Endothelial cell (in vitro differentiated cells): ENCODE measurements at places on chromosomes 3 and 15.
A peak's percentile ranks its signal among the peaks of the same experiment; 100 is the strongest.

DNA sequence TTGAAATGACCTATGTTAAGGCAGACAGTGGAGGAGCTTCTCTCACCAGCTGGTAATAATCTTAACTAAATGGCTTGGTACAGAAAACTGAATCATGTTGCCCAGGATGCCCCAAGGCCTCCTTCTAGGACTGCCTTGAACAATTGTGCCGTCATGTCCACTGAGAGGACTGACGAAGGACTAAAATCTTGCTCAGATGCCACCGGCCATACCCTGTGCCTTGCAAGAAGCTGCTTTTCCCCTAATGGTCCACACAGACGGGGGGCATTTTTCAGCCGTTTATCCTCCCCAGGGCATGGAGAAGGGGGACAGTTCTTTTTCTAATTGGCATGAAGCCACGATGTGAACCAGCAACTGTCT is 1.8 kb upstream of the CP start:
- DNase-seq: no peak
- no peak overlapping the region for H3K27ac ChIP-seq
- H3K27me3 ChIP-seq: no peaks in the 10 kb centered on the region

DNA sequence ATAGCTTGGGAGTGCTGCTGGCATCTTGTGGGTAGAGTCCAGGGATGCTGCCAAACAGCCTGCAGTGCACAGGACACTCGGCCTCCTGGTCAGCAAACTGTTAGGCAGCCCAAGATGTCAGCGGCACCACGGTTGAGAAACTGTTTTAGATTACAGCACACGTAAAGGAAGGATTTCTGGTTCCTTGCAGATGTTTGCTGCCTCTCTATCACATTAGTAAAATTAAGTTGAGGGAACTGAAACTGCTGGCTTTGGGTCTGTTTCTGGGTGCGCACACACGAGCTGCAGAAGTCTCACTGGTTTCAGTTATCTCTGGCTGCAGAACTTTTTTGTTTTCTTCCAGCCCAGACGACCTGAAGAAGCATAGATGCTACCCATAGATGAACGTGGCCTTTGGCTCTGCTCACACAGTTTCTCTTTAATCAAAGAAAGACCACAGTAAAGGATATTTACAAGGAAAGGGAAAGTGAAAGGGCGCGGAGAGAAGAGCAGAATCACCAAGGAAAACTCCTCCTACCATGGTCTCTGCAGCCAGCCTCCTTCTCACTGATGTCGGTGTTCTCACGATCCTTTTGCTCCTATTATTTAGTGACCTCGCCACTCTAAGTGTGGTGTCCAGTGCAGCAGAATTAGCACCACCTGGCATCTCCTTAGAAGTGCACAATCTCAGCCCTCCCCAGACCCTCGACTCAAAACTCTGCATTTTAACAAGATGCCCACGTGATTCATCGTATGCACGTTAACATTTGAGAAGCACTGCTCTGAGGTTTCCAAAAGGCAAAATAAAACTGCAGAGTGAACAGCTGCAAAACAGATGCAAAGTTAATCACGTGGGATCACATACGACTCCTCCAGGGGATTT is 50.6 kb upstream of the AKAP13 start:
- peaks cover 44% of the 10 kb centered on the region for H3K4me1 ChIP-seq
- H3K4me3 ChIP-seq: no peak overlapping the region
- no peak overlapping the region for H3K27ac ChIP-seq
- H3K27me3 ChIP-seq: peaks cover 7% of the 10 kb centered on the region

DNA sequence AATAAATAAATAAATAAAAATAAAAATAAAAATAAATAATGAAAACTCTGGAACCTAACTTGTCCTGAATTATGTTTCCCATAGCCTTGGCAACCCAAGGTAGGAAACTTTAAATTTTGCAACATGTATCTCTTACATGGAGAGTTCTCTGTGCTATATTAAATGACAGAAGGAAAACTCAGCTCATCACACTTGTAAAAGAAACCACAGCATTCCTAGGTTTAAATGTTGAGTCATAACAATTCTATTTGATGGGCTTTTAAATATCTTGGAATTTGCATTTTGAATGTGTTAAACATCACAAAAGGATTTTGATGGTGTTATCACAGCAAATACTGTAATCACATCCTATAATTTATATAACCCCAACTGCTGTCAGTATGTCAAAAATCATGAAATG is 144.2 kb downstream of the LRTM1 start:
- DNase-seq: no peak
- H3K4me1 ChIP-seq: no peaks in the 10 kb centered on the region
- peaks cover 2% of the 10 kb centered on the region for H3K27me3 ChIP-seq
- no peak overlapping the region for H3K4me3 ChIP-seq
- H3K36me3 ChIP-seq: no peaks in the 10 kb centered on the region
- H3K27ac ChIP-seq: no peak overlapping the region

DNA sequence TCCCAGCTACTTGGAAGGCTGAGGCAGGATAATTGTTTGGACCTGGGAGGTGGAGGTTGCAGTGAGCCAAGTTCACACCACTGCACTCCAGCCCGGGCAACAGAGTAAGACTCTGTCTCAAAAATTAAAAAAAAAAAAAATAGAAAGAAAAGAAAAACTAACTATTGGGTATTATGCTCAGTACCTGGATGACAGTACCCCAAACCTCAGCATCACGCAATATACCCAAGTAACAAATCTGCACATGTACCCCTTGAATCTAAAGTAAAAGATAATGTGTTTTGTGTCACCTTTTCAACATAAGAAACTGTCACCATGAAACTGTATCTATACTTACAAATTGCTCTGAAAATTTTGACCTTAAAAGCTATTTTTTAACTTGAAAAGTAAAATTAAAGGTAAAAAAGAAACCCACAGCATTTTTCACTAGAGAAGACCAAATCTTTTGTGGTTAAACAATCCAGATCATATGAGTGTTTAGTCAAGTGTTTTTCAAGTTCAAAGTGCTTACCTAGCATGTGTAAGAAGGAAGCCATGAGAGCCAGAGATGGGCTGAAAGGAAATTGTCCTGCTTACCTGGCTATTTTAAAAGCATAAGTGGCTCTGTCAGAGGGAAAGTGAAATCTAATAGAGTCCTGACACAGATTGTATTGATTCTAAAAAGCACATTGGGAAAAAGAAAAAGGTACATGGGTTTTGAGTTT is 50.5 kb downstream of the MYO1E start:
- DNase-seq: no peak
- no peaks in the 10 kb centered on the region for H3K27me3 ChIP-seq
- no peak overlapping the region for H3K4me3 ChIP-seq
- peaks cover 4% of the 10 kb centered on the region for H3K36me3 ChIP-seq
- H3K27ac ChIP-seq: no peak overlapping the region

DNA sequence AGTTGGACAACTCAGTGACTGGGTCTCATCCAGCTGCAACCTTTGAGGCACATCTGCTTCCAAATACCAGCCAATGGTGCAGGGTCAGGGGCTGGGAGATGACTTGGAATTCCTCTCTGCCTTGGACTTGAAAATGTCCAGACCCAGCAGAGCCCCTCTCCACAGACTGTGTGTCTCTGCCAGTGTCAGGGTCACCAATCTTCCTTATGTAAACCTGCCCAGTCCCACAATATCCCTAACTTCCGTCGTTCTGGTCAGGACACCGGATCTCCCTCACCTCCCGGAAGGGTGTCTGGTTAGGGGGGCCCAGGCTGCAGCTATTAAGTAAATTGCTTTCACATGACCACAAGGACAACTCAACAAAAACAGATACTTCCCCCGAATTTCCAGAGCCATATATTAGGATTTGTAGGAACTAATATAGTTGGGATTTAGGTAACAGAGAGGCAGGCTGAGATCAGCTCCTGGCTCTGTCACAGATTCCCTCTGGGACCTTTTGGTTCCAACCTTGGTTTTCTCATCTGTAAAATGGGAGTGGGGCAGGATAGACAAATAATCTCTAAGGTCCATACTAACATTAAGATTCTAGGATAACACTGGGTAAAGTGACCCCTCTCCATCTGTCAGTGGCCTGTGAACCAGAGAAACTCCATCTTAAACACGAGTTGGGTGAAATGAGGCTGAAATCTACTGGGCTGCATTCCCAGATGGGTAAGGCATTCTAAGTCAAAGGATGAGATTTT is 30.8 kb downstream of the IGDCC3 start:
- H3K4me3 ChIP-seq: peak overlapping the region; percentile 59
- H3K4me1 ChIP-seq: peaks cover 32% of the 10 kb centered on the region
- peak overlapping the region; percentile 18 for H3K27ac ChIP-seq
- peaks cover 16% of the 10 kb centered on the region for H3K27me3 ChIP-seq
- DNase-seq: no peak

DNA sequence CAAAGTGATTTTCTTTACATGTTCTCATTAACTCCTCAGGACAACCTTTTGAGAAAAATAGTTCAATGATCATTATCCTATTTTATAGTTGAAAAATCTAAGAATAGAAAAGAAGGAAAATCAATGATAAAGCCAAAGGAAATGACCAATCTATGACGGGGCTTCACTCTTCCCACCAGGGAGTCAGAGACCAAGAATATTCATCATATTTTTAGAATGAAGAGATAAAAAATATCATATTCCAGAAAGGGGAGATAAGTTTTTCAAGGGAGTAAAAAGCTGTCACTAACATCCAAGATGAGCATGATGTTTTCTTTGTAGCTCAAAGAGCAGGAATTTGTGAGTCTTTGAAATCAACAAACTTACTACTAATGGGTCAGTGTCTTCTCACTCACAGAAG is 71.5 kb upstream of the LPP start:
- no peak overlapping the region for H3K4me3 ChIP-seq
- H3K27ac ChIP-seq: no peak overlapping the region
- peaks cover 4% of the 10 kb centered on the region for H3K27me3 ChIP-seq
- no peak for DNase-seq
- no peaks in the 10 kb centered on the region for H3K36me3 ChIP-seq

- no peak overlapping the region for H3K27ac ChIP-seq
- H3K4me1 ChIP-seq: peaks cover 13% of the 10 kb centered on the region
Observed at GRCh38 chr3:11450015-11450414, 177.8 kb downstream of the ATG7 start.

GRCh38 chr3:16841904-16842271 is 42.9 kb upstream of the PLCL2 start:
- peaks cover 10% of the 10 kb centered on the region for H3K4me1 ChIP-seq
- DNase-seq: no peak
- H3K36me3 ChIP-seq: no peaks in the 10 kb centered on the region
- peaks cover 8% of the 10 kb centered on the region for H3K27me3 ChIP-seq

DNA sequence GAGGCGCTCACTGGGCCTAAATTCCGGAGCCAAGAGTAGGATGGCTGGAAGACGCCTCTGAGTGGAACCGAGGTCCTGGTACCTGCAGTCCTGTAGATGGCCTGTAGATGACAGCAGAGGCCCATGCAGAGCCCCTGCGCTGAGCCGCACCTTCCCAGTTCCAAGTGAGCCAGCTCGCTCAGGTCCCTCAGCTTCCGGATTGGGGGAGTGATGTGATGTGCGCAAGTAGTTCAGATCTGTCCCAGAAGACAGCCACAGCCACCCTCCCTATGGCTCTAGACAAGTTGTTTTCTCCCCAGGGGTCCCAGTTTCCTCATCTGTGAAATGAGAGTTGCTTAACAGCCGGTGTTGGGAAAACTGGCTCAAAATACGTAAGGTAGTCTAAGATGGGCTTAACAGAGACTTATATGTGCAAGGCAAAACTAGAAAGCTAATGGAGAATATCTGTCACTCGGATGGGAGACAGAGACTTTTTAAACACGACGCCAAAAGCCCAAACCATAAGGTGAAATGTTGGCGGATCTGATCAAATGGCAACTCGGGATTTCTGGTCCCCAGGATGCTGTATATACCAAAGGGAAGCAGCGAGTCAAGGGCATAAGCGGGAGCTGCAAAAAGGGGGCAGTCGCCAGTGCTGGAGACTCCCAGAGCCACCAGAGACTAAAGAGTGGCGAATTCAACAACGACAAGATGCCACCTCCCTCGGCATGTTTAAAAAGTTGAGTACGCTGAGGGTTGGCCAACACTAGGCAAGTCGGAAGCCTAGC is 765 bp upstream of the MAPKAPK3 start:
- peaks cover 12% of the 10 kb centered on the region for H3K27me3 ChIP-seq
- peak; percentile 85 for DNase-seq
- peaks cover 30% of the 10 kb centered on the region for H3K4me1 ChIP-seq
- H3K4me3 ChIP-seq: peak overlapping the region; percentile 76
- no peak overlapping the region for H3K27ac ChIP-seq

GRCh38 chr3:113721636-113722035 is 24.4 kb downstream of the NAA50 start:
- no peaks in the 10 kb centered on the region for H3K4me1 ChIP-seq
- no peaks in the 10 kb centered on the region for H3K27me3 ChIP-seq
- H3K27ac ChIP-seq: no peak overlapping the region
- no peak for DNase-seq
- no peaks in the 10 kb centered on the region for H3K36me3 ChIP-seq
- no peak overlapping the region for H3K4me3 ChIP-seq

GRCh38 chr15:51097553-51098330 is 3.0 kb upstream of the TNFAIP8L3 start:
- H3K4me1 ChIP-seq: peaks cover 23% of the 10 kb centered on the region
- DNase-seq: no peak
- peak overlapping the region; percentile 91 for H3K27ac ChIP-seq
- peaks cover 7% of the 10 kb centered on the region for H3K27me3 ChIP-seq
